ENCODE measurements at places on chromosomes 12 and 14.

DNA sequence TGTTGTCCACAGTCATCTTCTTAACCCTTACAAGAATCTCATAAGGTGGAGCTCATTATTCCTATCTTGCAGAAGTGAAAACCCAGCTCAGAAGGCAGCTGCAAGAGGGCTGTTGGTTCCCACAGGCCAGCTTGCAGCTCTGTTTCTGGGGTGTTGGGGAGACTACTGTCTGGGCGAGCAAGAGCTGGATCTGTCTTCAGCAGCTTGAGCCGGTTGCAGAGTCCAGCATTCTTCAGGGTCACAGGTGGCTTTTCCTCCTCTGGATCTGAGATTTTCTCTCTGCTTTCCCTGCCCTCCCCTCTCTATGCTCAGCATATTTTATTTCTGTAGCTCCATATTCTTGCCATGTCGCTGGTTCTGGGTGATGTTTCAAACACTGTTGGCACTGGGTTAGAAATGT is 87.4 kb downstream of the PAPOLA start:
- no peak for DNase-seq

- DNase-seq: peak; percentile 90
These were observed 57.6 kb upstream of the OTOGL start for GRCh38 chr12:80041692-80042091.

GRCh38 chr14:83870546-83871270 is 1659.2 kb upstream of the FLRT2 start:
- no peak for DNase-seq

- peak; percentile 21 for DNase-seq
These were observed 31.0 kb upstream of the NPFF start for GRCh38 chr12:53538209-53538689.

DNA sequence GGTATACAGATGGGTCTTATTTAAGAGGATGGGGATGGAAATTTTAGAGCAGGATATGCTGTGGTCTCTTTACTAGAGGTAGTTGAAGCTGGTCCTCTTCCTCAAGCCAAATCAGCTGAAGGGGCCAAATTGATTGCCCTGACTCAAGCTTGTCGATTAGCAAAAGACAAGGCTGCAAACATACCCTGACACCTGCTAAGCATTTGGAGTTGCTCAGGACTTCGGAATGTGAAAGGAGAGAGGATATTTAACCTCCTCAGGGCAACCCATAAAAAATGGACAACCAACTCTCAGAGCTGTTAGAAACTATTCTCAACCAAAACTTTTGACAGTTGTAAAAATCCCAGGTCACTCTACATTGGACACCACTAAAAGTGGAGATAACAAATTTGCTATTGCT is 15.6 kb downstream of the PTGDR start:
- DNase-seq: no peak

DNA sequence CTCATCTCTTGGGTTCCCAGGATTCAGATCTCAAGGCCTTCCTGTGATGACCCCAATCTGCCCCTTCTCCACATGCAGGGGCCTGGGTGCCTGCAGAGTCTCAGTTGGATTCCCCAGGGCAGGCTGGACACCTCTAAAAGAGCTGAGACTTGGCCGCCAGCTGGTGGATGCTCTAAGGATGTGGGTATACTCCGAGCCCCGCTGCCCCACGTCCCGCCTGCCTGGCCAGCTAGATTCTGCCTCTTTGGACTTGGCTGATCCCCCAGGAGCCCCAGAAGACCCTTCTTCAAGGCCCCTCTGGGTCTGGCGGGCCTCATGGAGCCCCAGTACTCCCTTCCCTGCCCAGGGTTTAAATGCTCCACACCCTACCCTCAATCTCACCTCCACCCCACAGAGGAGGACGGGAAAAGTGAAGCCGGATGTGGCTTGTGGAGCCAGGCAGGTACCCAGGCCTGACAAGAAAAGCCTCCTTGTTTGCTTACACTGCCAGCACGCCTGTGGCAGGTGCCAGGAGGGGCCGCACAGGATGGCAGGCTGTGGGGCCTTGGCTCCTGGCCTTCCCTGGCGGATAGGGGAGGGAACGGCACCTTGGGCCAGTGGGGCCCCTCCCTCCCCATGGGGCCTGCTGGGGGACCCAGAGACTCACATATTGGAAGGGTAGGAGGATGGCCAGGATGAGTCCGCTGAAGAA is 15.1 kb downstream of the FAIM2 start:
- DNase-seq: no peak

GRCh38 chr14:24775950-24776349 is 142.0 kb upstream of the GZMB start:
- no peak for DNase-seq

DNA sequence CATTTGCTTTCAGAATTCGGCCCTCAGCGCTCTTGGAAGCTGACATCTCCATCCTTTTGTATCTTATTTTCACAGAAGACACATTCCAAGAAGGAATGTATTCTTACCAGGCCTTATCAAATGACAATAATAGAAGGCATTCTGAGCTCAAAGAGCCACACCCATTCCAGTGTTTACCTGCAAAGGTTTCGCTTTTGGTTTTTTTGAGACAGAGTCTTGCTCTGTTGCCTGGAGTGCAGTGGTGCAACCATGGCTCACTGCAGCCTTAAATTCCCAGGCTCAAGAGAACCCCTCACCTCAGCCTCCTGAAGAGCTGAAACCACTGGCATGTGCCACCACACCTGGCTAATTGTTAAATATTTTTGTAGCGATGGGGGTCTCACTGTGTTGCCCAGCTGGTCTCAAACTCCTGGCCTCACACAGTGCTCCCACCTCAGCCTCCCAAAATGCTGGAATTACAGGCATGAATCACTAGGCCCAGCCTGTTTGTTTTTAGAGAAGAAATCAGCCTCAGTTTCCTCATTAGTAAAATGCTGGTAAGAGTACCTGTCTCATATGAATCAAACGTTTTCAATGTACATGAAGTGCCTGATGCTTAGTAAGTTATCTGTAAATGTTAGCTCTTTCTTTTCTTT is 69.2 kb downstream of the SLC6A12 start:
- no peak for DNase-seq

- DNase-seq: peak; percentile 18
These were observed 527.2 kb downstream of the FLRT2 start for GRCh38 chr14:86057018-86057667.

- DNase-seq: no peak
These were observed 14.8 kb downstream of the KMT5A start for GRCh38 chr12:123398550-123399254.

- no peak for DNase-seq
These were observed 66.3 kb upstream of the ESRRB start for GRCh38 chr14:76309572-76310162.

DNA sequence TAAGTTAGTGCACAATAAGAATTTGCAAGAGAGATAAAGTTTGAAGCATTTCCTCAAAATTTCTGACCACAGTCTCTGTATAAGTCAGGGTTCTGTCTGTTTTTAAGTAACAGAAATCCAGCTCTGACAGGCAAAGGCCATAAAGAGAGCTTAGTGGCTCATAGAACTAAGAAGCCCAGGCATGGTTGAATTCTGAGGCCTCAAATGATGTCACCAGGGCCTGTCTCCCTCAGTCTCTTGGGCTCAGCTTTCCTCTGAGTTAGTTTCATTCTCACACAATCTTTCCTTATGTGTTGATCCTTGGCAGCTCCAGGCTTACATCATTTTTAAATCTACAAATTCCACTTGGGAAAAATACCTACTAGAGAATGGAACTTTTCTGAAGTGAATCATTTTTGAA is 173.4 kb upstream of the ATP2B1 start:
- DNase-seq: peak; percentile 56

GRCh38 chr12:131901431-131902331 is 7.3 kb downstream of the ULK1 start:
- DNase-seq: no peak

GRCh38 chr14:26143057-26143456 is 454.8 kb downstream of the NOVA1 start:
- no peak for DNase-seq

DNA sequence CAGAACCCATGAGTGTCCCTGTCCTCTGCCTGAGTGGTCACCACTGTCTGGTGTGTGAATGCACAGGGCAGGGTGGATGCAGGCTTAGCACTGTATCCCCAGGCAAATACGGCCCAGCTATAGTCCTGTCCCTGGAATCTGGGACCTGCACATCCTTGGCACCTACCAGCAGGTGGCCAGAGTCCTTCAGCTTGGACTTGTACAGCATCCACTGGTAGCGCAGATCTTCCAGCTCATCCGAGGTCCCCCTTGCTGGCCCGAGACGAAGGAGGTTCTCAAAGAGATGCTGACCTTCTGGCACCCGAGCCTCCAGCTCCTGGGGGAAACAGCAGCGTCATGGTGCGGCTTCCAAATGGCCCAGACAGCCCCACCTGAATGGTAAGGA is 83.4 kb downstream of the SYNE3 start:
- DNase-seq: no peak

DNA sequence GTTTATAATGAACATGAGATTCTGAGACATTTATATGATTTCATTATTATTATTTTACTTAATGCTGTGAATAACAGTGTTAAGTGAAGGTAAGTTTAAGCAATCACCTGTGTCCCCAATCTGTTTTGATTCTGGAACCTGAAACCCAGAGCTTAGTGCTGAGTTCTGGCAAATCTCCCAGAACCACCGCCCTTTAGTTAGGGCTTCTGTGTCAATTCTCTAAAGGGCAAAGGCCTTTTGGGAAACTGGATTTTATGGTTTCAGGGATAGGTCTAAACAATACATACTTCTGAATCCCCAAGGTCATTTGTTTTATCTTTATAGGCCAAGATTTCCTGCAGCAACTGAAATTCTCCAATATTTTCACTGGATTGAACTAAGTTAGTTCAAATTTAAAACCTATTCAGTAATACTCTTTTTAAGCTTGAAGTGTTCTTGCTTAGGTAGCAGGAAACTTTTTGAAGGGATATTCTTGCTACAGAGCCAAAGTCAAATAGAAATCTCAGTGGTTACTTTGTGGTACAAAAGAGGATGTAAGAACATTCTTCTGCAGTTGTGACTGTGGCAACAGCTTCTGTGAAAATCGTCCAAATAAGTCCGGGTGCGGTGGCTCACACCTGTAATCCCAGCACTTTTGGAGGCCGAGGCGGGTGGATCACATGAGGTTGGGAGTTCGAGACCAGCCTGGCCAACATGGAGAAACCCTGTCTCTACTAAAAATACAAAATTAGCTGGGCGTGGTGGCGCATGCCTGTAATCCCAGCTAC is 10.0 kb upstream of the PKP2 start:
- DNase-seq: no peak

- no peak for DNase-seq
These were observed 866.1 kb downstream of the C12orf50 start for GRCh38 chr12:87163122-87163521.

- no peak for DNase-seq
These were observed 193.9 kb upstream of the PLXNC1 start for GRCh38 chr12:93954166-93955112.

DNA sequence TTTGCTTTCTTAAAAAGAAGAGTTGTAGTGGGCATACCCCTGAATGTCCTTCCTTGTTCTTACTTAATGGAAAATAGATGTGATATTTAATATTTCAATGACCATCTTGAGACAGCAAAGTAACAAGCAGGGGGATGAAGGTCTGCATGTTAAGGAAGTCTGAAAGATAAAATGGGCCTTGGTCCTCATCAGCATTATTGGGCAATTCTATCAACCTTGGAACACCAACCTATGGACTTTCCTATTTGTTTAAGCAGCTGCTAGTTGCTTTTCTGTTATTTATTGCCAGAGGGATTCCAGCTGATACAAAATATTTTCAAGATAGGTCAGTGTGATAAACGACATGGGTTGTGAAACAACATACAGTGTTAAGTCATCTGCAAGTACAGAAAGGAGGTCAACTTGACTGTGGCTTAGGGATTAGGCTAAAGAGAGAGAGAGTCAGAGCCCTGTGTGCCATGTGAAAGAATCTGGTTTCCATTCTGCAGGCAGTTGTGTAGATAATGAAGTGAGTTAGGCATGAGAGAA is 16.4 kb upstream of the A2M start:
- no peak for DNase-seq

DNA sequence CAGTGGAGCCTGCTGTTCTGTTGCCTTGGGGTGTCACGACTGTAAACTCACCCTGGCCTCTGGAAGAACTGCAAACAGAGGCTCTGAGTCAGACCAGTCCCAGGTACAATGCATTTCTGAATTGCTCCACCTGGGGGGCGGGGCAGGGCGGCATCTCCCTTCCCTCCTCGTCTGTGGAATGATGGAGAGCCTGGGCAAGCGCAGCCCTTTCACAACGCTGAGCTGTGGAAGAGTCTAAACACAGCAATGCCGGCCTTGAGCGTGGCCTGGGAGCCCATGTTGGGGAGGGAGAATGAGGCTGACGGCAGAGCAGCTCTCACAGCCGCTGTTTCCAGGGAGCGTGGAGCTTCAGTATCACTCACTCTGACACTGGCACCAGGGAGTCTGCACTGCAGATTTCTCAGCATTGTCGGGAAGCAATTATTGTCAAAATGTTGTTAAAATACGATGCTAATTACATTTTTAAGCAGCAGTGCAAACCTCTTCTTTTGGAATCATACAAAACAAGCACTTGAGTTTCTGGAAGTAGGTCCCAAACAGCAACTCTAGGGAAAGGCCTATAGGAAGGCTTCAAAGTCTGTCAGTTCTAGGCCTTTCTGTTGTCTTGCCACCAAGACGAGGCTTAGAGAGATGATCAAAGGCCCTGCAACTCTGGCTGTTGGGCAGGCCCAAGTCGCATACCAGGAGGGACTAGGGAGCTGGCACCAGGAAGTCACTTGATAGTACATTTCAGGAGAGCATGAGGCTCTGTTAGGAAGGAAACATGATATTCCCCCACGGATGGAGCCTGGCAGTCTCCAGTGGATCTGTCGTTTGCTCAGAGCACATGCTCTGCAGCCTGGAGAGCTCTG is 244.0 kb upstream of the FKBP4 start:
- no peak for DNase-seq

- DNase-seq: no peak
These were observed 21.1 kb downstream of the PRKCH start for GRCh38 chr14:61342486-61342885.

GRCh38 chr14:58733451-58734208 is 95.9 kb downstream of the DACT1 start:
- no peak for DNase-seq

- DNase-seq: peak; percentile 30
These were observed 5.5 kb downstream of the OR10AD1 start for GRCh38 chr12:48197549-48197970.
